ENCODE measurements at places on chromosomes 11 and 22.
A peak's percentile ranks its signal among the peaks of the same experiment; 100 is the strongest.

DNA sequence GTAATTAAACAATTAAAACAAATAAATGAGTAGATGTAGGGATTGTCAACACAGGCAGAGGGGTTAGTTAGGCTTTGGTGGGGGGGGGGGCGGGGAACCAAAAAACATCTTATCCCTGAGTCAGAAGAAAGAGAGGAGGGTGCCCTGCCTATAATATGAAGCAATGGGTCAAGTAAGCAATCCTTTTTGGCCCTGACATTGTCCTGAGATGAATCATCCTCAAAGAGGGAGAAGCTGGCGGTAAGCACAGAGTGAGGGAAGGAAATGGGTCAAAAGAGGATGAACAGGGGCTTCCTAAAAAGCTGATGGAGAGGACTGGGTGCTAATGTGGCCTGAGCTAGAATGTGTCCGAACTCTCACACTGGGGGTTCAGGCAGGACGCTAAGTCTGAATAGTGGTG is 4.7 kb downstream of the OLFML1 start:
- DNase-seq, result no peak

DNA sequence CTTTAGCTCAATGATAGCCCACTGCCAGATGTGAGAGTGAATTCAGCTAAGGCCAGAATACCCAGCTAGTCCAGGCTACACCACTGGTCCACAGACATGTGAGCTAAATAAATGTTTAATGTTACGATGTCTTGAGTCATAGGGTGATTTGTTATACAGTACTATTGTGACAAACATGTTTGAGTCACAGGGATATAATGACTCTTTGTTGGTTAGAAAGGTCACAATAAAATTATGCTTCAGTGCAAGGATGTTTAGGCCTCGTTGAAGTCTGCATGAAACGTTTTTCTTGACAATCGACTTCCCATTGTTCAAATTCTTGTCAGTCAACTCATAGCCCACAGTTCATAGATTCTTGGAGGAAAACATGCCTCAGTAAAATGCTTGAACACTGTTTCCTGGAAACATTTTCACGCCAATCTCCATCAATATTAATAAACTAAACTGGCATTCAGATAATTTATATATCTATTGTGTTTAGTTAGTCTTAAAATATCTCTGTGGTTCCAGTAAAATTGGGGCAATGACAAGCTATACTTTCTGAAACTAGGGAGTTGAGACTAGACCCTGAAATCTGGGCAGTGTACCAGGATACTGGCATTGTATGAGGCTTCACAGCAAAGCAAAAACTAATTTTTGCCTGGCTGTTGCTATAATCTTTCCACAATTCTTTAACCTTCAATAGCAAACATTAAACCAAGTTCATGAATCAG is 650.8 kb upstream of the KIRREL3 start:
- DNase-seq, result no peak

DNA sequence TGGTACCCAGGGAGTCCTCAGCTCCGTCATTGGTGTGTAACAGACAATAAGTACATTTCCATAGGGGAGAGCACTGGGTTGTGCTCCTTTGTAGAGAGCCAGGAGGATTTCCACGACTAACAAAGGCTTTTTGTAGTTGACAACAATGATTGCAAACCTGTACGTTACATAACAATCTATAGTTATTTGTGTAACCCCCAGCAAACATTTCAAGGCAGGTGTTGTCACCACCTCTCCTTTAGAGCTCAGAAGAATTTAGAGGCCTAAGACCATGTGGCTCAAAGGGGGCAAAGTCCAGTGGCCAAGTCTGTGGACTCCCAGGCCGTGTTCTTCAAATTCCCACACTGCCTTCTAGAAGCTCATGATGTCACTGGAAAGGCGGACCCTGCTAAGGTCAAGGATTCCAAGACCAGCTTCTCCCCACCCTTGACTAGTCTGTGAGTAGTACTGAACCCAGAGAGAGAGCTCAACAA is 15.8 kb downstream of the RPL27A start:
- DNase-seq, result no peak

DNA sequence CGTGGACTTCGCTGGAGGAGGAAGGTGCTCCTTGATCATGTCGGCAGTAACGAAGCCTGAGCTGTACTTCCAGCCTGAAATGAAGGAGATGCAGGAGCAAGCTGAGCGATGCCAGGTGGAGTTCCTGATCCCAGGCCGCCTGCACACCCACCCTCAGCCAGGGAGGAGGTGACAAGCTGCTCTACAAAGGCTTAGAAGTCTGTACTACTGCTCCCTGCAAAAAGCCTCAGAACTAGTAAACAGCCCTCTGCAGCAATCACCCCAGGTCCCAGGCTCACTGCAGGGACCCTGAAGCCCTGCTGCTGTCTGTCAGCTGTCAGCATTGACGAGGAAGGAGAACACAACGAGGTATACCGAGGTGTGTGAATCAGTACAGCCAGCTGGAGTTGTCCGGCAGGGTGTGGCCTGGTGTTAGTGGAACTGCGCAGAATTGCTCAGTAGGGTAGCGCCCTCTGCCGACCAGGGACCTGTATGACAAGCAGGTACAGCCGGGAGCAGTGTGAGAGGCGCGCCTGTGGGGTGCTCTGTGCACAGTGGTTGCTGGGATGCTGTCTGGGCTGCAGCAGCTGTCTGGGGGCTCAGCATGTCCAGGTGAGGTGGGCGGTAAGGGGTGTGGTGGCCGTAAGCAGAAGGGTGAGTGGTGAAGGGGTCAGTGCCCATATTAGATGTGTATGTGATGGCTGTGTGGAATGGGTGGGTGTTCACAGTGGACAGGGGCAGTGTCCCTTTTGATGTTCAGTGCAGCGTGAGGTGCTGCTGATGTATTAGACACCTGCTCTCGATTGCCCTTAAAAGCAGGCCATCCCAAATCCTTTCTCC is 7.6 kb downstream of the CYB5R2 start:
- no peak for DNase-seq

DNA sequence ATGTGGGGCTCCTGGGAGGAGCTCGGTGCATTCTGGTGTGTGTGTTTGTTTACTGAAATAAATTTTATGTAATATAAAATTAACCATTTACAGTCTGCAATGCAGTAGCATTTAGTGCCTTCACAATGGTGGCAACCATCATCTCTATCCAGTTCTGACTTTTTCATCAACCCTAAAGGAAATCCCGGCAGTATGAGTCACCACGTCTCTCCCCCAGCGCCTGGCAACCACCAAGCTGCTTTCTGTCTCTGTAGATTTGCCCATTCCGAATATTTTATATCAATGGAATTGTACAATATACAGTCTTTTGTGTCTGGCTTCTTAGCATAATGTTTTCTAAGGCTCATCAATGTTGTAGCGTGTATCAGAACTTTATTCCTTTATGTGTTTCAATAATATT is 300.5 kb downstream of the MIAT start:
- DNase-seq, result no peak

DNA sequence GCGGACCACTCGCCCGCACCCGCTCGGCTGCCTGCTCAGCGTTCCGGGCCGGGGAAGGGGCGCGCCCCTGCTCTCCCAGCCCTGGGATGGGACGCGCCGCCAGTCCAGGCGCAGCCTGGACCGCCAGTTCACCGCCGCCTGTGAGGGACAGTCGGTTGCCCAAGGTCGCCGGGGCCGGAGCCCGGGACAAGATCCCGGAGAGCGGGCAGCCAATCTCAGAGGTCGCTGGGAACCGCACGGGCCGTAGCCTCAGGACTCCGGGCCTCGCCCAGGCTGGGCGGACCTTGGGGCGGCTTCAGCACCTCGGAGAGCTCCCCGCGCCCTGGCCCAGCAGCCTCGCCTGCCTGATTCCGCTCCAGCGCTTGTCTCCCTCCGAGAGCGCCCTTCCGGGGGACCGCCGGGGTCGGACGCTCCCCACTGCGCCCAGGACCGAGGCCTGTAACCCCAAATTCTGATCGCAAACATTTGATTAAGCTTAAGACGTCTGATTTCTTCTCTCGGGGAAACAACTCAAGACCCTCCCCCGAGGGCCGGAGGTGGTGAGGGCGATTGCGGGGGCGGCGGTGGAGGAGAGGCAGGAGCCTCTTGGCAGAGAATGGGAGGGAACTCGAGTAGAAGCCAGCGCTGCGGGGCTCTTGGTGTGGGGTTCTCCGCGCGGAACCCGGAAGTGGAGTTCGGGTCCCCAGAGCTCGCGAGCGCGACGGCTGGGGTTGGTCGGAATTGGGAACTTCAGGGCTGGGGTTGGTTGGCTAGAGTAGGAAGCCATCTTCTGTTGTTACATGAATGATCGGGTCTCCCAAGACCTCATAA is 1.1 kb upstream of the CHRM4 start:
- DNase-seq, result peak; percentile 91

DNA sequence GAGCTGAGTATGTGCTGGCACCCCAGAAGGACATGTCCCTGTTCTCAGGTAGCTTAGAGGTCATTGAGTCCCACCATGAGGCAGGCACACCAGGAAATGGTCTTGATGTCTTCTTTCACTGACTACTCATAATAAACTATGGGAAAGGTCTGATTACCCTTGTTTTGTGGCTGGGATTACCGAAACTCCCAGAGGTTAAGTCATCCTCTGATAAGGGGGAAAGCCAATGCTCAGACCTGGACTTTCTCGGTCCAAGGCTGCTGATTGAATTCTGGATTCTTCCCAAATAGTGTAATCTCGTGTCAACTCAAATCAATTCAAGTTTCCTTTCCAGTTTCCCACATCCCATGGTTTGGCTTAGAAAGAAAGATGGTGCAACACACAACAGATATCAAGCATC is 3.7 kb upstream of the CD44 start:
- no peak for DNase-seq

- no peak for DNase-seq
These were observed 105.1 kb downstream of the HIPK3 start for GRCh38 chr11:33362051-33362910.

DNA sequence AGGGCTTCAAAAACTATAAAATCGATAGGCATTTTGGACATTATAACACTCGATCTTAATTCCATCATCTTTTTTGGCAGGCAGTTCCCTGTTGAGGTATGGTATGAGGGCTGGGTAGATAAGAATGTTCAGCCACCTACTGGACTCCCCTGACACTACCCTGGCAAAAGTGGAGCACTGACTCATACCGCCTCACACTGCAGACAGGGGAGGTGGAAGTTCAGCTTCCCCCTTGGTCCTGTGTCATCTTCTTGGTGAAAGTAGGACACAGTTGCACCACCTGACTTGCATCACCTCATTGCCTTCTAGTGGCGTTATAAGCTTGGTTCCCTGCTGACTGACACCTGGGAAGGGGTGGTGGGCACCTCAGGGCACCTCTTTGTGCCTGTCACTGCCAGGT is 30.4 kb downstream of the PAAF1 start:
- DNase-seq, result no peak

GRCh38 chr11:128152796-128153696 is 434.3 kb downstream of the ETS1 start:
- no peak for DNase-seq

DNA sequence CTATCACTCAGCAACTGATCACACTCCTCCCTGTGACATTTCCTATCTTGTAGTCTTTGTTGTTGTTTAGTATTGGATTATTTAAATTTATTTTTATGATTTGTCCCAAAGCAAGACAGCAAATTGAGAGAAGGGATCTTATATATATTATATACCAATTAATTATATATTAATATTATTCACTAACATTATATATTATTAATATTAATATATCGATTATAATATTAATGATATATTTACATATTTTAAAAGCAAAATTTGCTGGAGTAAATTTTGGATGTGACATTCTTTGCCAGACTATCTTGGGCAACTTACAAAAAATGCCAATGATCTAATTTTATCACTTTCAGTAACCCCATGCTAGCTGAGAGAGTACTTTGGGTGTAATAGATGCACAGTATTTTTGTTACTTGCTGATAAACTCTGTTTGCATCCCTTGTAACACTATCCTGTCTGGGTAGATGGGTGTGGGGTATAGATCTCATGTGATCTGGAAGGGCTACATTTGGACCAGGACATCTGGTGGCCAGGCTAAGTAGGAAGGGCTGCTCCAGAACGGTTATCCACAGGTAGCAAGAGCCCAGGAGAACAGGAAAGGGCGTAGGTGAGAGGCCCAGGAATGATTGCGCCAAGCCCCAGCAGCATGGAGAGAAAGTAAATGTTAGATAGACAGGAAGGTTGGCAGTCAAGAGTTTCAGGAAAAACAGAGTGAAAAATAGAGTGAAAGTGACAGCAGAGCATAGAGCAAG is 608.6 kb upstream of the KIRREL3 start:
- DNase-seq, result peak; percentile 22

GRCh38 chr11:35486446-35486845 is 39.0 kb downstream of the PAMR1 start:
- no peak for DNase-seq

DNA sequence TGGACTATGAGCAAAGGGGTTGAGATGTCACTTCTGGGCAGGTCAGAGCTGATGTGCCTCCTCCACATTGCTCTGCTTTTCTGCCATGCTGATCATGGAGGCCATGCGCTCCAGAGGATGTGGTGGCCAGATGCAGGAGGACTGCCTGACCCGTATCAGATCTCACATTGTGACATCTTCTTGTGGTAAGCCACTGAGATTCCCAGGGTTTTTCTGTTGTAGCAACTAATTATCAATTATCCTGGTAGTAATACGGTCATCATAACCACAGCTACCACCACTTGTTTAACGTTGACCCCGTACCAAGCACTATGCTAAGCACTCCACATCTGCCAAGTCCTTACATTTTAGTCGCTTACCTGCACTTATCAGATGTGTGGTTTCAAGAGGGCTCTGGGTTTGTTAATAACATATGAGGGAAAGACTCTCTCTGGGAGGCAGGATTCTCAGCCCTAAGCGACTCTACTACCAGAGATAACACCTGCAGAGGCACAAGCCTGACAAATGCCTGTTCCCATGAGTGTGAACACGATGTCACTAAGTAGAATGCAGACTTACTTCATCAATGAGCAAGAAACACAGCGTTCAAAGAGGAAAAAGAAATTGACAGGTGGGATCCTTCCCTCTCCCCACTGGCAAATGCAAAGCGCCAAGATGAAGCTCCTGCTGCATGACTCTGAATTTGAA is 63.6 kb upstream of the TIMP3 start:
- no peak for DNase-seq

- peak; percentile 81 for DNase-seq
These were observed 2.9 kb downstream of the BCR start for GRCh38 chr22:23183061-23183698.

DNA sequence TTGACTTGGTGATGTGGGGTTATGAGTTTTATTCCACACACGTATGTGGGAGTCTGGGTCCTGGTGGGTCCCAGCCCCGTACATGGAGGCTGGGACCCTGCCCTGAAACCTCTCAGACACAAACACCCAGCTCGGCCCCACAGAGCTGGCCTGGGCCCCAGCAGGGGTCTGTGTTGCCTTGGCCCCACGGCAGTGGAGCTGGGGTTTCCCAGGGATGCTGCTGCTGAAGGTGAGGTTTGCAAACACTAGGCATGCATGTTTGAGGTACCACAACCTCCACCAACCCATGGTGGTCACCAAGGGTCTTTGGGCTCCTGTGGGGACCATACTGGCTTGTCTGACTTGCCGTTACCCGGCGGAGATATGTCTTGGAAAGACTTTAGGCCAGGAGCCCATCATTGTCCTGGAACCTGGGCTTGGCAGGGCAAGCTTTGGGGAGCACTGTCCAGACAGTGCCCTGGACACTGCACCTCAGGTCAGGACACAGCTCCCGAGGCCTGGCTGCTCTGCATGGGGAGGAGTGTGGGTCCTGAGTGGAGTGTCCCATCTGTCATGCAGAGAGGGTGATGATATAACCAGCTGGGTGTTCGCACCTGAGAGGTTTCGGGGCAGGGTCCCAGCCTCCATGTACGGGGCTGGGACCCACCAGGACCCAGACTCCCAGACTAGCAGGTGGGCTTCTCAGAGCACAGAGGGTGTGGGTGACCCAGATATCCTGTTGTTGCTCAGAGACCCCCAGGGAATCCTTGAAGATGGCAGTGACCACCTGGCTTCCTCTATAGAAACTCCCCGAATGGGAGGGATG is 63.3 kb downstream of the KCNQ1 start:
- DNase-seq, result no peak

- no peak for DNase-seq
These were observed 39.6 kb downstream of the BCR start for GRCh38 chr22:23219822-23220484.
